Activated naive CD4-positive, alpha-beta T cell treated with anti-CD3 and anti-CD28 coated beads for 36 hours (primary cell): ENCODE measurements at places on chromosomes 3 and 15. TPM values are rescaled to one million over a fixed set of nuclear protein-coding genes. Genes with fewer than 3 reads are reported as not detected.

DNA sequence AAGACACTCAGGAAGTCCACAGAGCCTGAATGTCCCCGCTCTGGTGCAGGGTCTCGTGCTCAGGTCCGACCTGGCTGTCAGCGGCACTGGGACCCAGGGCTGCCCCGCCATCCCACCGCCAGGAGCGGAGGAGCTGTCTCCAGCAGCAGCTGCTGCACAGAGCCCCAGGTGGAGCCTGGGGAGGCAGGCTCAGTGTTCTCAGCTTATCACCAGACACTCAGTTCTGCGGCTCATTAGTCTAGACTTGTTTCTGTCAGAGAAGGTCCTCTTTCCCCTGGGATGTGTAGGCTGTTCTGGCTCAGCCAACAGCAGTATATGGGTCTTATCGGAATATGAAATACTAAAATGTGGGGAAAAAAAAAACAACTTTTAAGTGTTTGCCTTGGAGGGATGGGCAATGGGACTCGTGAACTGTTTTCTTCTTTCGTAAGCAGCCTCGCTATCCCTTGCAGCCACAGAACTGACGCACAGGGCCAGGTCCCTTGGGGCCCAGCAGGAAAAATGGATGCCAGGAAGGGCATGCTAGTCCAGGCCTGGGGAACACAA, 75.9 kb downstream of the KLF13 start:
- no peaks in the 10 kb centered on the region for H3K27me3 ChIP-seq
- no peaks in the 10 kb centered on the region for H3K36me3 ChIP-seq
- peaks cover 38% of the 10 kb centered on the region for H3K4me1 ChIP-seq
- H3K4me3 ChIP-seq: no peak overlapping the region
- H3K27ac ChIP-seq: no peak overlapping the region
- no peak for DNase-seq

ADPRH gene
- total RNA-seq: 2.6 TPM

- no peaks in the 10 kb centered on the region for H3K27me3 ChIP-seq
- H3K36me3 ChIP-seq: peaks cover 3% of the 10 kb centered on the region
- no peak overlapping the region for H3K4me3 ChIP-seq
- DNase-seq: no peak
Measured at GRCh38 chr3:52836471-52836845, 1.6 kb upstream of the MUSTN1 start.

GRCh38 chr3:182201456-182202168, 489.9 kb downstream of the SOX2 start:
- H3K27ac ChIP-seq: no peak overlapping the region
- no peak overlapping the region for H3K4me3 ChIP-seq
- no peaks in the 10 kb centered on the region for H3K36me3 ChIP-seq
- DNase-seq: no peak

GRCh38 chr3:24264748-24265158, 229.9 kb downstream of the THRB start:
- DNase-seq: no peak
- no peak overlapping the region for H3K27ac ChIP-seq
- H3K36me3 ChIP-seq: no peaks in the 10 kb centered on the region
- H3K4me1 ChIP-seq: no peaks in the 10 kb centered on the region
- H3K4me3 ChIP-seq: no peak overlapping the region
- peaks cover 7% of the 10 kb centered on the region for H3K27me3 ChIP-seq

DNA sequence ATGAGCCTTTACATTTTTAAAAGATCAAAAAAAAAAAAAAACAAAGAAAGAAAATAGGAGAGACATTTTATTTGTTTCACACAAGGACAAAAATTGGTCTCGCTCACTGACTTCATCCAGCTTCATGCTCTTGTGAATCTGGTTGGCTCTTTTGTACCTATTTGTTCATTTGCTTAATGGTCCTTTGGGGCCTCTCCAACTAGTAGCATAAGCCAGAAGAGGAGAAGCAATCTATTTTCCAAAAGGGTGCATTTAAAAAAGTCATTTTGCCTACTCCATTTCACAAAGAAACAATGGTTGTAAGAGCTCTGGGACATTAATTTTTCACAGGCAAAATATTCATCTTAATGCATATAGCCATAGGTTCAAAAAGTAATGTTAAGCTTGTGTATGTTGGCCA, 168.3 kb upstream of the ADAMTS9 start:
- no peaks in the 10 kb centered on the region for H3K27me3 ChIP-seq
- no peak for DNase-seq
- H3K4me1 ChIP-seq: no peaks in the 10 kb centered on the region
- no peak overlapping the region for H3K4me3 ChIP-seq
- H3K36me3 ChIP-seq: no peaks in the 10 kb centered on the region

GRCh38 chr3:61894988-61895935, 333.9 kb downstream of the PTPRG start:
- no peaks in the 10 kb centered on the region for H3K36me3 ChIP-seq
- no peak overlapping the region for H3K4me3 ChIP-seq
- peaks cover 1% of the 10 kb centered on the region for H3K27me3 ChIP-seq
- peaks cover 10% of the 10 kb centered on the region for H3K4me1 ChIP-seq
- H3K27ac ChIP-seq: no peak overlapping the region
- peak; percentile 85 for DNase-seq

GRCh38 chr15:60003243-60004008, 685 bp upstream of the FOXB1 start:
- peaks cover 89% of the 10 kb centered on the region for H3K27me3 ChIP-seq
- H3K36me3 ChIP-seq: no peaks in the 10 kb centered on the region
- H3K27ac ChIP-seq: no peak overlapping the region

SKOR1 gene
- 0.15 TPM for total RNA-seq

AADAC gene
- not detected for total RNA-seq

VEPH1 gene
- total RNA-seq: not detected

GRCh38 chr3:50173685-50174516, 17.5 kb upstream of the GNAT1 start:
- no peaks in the 10 kb centered on the region for H3K36me3 ChIP-seq
- H3K4me1 ChIP-seq: no peaks in the 10 kb centered on the region
- no peaks in the 10 kb centered on the region for H3K27me3 ChIP-seq
- DNase-seq: no peak
- H3K27ac ChIP-seq: no peak overlapping the region

- no peaks in the 10 kb centered on the region for H3K27me3 ChIP-seq
- H3K27ac ChIP-seq: no peak overlapping the region
- H3K4me1 ChIP-seq: no peaks in the 10 kb centered on the region
- H3K36me3 ChIP-seq: peaks cover 24% of the 10 kb centered on the region
- no peak overlapping the region for H3K4me3 ChIP-seq
- no peak for DNase-seq
Measured at GRCh38 chr15:56678571-56678970, 54.7 kb downstream of the ZNF280D start.

GRCh38 chr3:155248531-155249187, 44.8 kb downstream of the STRIT1 start:
- no peak overlapping the region for H3K27ac ChIP-seq
- no peak overlapping the region for H3K4me3 ChIP-seq
- no peaks in the 10 kb centered on the region for H3K4me1 ChIP-seq
- H3K27me3 ChIP-seq: no peaks in the 10 kb centered on the region

DNA sequence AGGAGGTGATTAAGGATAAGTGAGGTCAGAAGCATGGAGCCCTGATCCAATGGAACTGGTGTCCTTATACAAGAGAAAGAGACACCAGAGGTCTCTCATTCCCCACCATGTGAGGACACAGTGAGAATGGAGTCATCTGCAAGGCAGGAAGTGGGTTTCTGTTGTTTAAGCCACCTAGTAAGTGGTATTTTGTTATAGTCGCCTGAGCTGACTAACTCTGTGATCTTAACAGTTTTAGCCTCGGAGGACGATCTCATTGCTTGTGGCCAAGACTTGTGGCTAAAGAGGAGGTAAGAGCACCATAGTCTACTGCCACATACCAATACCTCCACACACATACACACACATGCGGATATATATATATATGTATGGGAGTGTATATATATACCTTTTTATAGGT, 73.8 kb downstream of the MCTP2 start:
- peaks cover 44% of the 10 kb centered on the region for H3K4me1 ChIP-seq
- H3K36me3 ChIP-seq: peaks cover 58% of the 10 kb centered on the region
- no peak overlapping the region for H3K4me3 ChIP-seq

DNA sequence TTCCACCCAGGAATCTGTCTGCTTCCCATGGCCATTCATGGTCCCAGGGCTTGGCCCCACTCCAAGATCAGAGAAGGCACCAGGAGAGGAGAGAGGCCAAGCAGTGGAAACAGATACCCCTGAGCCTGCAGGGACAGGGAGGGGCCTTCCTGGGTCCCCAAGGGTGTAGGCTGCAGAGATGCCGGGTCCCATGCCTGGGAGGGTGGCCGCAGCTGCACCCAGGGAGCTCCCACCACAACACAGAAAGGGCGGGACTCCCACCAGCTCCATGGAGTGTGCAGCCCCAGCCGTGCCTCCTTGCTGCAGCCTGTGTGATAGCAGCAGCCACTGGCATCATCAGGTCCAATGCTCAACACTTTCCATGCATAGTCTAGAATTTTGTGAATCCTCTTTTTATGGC, 331.5 kb downstream of the UACA start:
- no peak overlapping the region for H3K4me3 ChIP-seq
- DNase-seq: no peak
- H3K36me3 ChIP-seq: no peaks in the 10 kb centered on the region
- no peak overlapping the region for H3K27ac ChIP-seq
- H3K27me3 ChIP-seq: no peaks in the 10 kb centered on the region

- no peaks in the 10 kb centered on the region for H3K4me1 ChIP-seq
- H3K36me3 ChIP-seq: no peaks in the 10 kb centered on the region
- no peak overlapping the region for H3K27ac ChIP-seq
- DNase-seq: no peak
- peaks cover 14% of the 10 kb centered on the region for H3K27me3 ChIP-seq
Measured at GRCh38 chr15:73397461-73397860, 28.7 kb upstream of the HCN4 start.

- H3K27me3 ChIP-seq: peaks cover 48% of the 10 kb centered on the region
- no peak overlapping the region for H3K4me3 ChIP-seq
- DNase-seq: no peak
Measured at GRCh38 chr15:34490417-34491193, 53.0 kb upstream of the GOLGA8A start.

GOLGA8J gene
- not detected for total RNA-seq

DNA sequence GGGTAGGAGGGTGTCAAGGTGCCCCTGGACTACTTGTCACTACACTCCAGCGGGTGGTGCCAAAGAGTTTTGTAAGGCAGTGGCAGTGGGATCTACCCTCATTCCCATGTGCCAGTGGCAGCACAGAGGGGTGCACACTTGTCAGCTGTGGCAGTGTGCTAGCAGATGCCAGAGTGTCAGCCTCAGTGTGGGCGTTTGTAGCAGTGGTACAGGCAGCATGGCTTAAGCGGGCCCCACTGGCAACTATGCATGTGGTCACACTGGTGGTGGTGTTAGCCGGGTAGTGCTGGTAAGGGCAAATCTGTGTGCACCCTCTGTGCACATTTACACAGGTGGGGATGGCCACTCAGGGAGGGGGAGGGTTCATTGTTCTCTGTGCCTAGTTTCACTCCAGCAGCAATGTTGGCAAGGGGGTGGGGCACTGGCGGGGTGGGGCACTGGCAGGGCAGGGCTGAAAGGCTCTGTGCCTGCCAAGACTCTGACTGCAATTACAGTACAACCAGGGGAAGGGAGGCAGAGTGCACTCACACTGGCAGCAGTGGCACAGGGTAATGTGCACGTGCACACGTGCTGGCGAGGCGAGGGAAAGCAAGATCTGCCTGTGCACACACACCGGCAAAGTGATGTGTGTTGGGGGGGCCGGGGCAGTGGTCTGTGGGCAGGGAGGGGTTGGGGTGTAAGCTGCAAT, 31.8 kb downstream of the MYO9A start:
- H3K36me3 ChIP-seq: peaks cover 17% of the 10 kb centered on the region
- no peak overlapping the region for H3K27ac ChIP-seq
- no peaks in the 10 kb centered on the region for H3K4me1 ChIP-seq
- no peak overlapping the region for H3K4me3 ChIP-seq

GRCh38 chr3:4709341-4709740, 216.2 kb downstream of the ITPR1 start:
- no peak for DNase-seq
- H3K27ac ChIP-seq: no peak overlapping the region
- no peaks in the 10 kb centered on the region for H3K27me3 ChIP-seq
- H3K4me1 ChIP-seq: peaks cover 2% of the 10 kb centered on the region
- H3K4me3 ChIP-seq: no peak overlapping the region

SUSD5 gene
- total RNA-seq: not detected

GRCh38 chr3:133763797-133764683, 17.8 kb downstream of the TF start:
- H3K36me3 ChIP-seq: no peaks in the 10 kb centered on the region
- no peaks in the 10 kb centered on the region for H3K4me1 ChIP-seq
- H3K27ac ChIP-seq: no peak overlapping the region
- peaks cover 11% of the 10 kb centered on the region for H3K27me3 ChIP-seq

DNA sequence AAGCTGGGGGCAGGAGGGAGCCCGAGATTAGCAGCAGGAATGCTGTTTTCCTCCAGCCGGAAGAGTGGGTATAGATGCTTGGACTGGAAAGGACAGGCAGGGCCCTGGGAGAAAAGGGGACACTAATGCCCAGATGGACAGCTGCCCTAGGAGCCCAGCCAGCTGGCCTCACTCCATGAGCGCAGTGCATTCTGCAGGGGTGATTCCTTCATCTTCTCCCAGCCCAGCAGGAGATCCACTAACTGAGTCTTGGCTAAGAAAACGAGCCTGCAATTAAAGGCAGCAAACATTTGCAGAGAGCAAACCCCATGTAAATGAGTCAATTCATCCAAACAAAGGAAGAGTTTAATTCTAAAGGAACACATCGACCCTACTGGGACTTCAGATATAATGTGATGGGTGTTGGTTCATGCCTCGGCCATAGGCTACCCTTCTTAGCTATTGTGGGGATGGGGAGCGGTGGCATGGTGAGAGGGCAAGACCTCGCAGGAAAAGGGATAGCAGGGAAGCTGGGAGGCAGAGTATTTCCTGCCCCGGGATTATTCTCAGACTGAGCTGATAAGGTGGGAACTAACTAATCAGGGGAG, 13.3 kb upstream of the MINAR1 start:
- DNase-seq: no peak
- H3K4me1 ChIP-seq: no peaks in the 10 kb centered on the region
- H3K27me3 ChIP-seq: no peaks in the 10 kb centered on the region
- no peak overlapping the region for H3K27ac ChIP-seq

GRCh38 chr3:58322793-58323192, 9.9 kb upstream of the PXK start:
- H3K27me3 ChIP-seq: no peaks in the 10 kb centered on the region
- no peak overlapping the region for H3K27ac ChIP-seq
- H3K4me3 ChIP-seq: no peak overlapping the region
- no peak for DNase-seq

DNA sequence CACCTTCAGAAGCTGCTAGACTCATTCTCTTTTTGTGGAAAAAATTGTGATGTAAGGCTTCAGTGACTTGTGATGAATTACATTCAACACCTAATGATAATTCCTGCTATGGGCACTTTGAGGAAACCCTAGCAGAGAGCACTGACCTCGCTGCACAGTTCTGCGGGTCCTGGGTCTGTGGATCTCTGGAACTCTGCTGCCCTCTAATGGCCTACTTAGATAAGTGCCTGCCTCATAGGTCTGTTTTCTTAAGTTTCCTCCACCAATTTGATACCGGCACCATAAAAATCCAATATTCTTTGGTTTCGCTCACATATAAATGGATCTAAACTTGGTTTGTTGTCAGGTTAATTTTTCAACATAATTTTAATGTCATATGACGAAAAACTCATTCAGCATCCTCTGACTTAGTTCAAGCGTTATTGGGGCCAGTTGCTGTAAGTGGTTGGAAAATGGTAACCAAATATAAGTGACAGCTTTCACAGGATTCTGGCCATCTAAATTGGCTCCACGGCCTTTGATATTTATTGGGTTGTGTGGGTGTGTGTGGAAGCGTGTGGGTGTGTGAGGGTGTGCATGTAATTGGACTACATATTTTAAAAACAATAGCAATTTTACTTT, 10.4 kb downstream of the SLITRK3 start:
- peaks cover 13% of the 10 kb centered on the region for H3K27me3 ChIP-seq
- no peaks in the 10 kb centered on the region for H3K36me3 ChIP-seq
- peak; percentile 55 for DNase-seq
- no peak overlapping the region for H3K27ac ChIP-seq
- no peak overlapping the region for H3K4me3 ChIP-seq

GRCh38 chr3:170137986-170138385, 43.5 kb downstream of the PHC3 start:
- H3K4me3 ChIP-seq: no peak overlapping the region
- H3K4me1 ChIP-seq: peaks cover 34% of the 10 kb centered on the region
- no peak overlapping the region for H3K27ac ChIP-seq
